ENCODE measurements at places on chromosomes 13 and 19.

- no peak for DNase-seq
Observed at GRCh38 chr13:61417086-61417570, 1.5 kb upstream of the PCDH20 start.

DNA sequence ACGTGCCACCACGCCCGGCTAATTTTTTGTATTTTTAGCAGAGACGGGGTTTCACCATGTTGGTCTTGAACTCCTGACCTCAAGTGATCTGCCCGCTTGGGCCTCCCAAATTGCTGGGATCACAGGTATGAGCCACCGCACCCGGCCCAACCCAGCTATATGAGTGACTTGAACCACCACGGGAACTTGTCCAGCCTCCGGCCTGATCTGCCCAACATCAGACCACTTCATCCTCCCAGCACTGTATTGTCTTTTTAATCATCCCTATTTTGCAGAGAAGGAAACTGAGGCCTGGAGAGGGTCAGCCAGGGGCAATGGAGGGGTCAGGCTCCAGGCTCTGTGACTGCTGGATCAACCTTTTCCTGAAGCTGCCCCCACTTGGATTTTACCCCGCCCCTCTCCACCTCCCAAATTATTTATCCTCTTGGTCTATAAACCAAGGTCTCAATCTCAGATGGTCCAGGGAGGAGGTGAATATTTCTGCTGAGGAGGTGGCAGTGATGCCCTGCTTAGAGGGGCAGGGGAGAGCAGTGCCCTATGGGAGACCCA lies 893 bp upstream of the PLIN3 start:
- no peak for DNase-seq

GRCh38 chr13:75123428-75123827 lies 358.5 kb downstream of the TBC1D4 start:
- DNase-seq, result no peak

DNA sequence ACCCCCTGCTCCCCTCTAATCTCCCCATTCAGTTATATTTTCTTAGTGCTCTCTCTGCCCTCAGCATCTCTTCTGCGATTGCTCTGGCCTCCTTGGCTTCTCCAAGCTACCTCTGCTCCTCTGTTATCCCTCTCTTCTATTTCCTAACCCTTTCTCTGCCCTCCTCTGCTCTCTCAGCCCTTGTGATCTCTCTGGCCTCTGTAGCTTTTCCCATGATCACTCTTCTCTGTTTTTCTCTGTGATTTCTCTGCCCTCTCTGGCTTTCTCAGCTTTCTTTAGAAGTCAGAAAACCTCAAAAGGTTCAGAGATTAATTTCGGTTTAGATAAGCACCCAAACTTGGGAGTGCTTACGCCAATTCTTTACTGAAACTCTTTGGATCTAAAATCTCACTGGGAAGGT lies 795.0 kb downstream of the DIAPH3 start:
- no peak for DNase-seq

GRCh38 chr13:84446972-84447639 lies 564.8 kb upstream of the SLITRK1 start:
- DNase-seq, result no peak

DNA sequence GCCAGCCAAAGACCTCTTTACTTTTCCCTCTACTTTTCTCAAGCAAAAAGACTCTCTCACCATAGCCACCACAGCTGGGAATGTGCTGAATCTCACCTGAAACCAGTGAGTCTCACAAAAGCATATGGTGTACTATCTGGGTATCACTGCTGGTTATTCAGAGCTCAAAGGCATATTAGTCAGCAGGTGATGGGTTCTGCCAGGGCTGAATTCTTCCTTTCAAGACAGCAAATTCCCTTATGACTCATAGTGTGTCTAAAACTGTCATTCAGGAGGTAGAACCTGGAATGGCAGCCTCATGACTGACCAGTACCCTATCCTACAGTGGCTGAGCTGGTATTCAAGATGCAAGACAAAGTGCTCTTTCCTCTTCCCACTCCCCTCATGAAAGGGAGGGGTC lies 2859.1 kb downstream of the PCDH9 start:
- no peak for DNase-seq

GRCh38 chr19:41334793-41335192 lies 18.9 kb downstream of the TGFB1 start:
- no peak for DNase-seq

DNA sequence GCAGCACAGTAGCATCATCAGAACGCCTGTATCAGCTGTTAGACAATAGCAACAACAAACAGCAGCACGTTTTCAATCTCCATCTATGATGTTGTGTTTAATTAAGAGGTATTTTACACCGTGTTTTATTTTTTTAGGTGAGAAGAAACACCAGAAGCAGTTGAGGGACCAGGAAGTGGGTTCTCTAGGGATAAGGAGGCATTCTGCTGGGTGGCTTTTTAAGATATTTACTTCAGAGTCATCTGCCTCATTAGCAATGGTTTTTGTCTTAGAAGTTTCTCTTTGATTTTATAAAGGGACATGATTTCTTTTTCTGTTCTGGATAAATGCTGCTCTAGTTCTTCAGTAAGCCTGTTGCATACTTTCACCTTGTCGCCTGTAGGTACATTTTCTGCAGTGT lies 8.2 kb downstream of the CKAP2 start:
- no peak for DNase-seq

DNA sequence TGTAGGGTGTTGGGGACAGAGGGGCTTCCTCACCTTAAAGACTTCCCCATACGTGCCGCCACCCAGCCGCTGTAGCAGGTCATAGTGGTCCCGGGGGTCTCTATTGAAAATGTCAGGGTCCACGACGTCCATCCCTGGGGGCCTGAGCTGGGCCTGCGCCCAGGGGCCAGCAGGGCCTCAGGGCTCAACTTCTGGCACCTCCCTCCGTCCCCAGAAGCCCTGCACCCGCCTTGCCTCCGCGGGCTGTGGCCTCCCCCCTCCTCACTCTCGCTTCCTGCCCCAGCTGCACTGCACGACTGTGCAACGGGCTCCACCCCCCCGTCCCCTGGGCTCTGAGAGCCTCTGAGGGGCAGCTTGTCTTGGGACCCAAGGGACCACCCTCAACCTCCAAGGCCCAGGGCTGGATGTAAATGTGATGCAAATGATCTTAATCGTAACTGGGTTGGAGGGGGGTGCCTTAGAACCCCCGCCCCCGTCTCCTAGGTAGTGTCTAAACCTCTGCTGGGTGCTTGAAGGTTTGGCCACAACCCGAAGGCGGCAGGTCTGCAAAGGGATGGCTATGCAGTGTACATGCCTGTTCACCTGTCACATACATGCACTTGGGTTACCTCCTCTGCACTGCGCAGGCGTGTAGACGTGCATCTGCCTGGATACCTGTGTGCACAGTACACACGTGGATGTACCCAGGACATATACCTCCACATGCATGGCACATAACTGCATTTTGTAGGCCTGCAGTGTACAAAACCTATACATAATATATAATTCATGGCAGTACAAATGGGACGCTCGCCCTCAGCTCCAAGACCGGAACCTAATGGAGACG lies at the start of gene MAP4K1:
TSS of gene MAP4K1 (minus strand) at position 190 of the 826 bp plus-strand sequence. CDS start at position 132, 58 bp downstream.
- peak; percentile 66 for DNase-seq

DNA sequence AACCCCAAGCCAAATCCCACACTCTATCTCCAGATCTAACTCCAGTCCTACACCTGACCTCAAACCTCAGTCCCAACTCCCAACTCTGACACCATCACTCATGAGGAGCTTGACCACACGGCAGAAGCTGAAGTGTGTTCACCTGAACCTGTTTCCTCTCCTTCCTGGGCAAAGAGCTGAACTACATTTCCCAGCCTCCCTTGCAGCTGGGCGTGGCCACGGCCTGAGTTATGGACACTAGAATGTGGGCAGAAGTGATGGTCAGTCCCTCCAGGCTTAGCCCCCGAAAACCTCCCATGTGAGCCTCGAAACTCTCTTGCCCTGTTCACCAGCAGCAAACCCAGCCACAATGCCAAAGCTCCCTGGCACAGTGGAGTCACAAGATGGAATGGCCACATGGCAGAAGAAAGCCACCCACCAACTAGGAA lies 19.5 kb upstream of the MEIS3 start:
- no peak for DNase-seq

DNA sequence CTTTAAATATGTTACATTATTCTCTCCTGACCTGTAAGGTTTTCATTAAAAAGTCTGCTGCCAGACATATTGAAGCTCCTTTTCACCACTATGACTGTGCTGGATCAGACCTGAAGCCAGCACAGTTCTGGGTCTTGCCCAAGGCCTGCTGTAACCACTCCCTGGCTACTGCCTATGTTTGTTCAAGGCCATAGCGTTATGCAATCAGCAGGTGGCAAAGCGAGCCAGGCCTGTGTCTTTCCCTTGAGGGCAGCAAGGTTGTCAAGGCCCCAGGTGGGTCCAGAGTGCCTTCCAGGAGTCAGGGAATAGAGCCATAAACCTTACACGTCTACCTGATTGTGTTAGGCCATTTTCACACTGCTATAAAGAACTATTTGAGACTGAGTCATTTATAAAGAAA lies 496.8 kb upstream of the PCDH9 start:
- DNase-seq, result no peak

- DNase-seq, result no peak
Observed at GRCh38 chr19:9014803-9015202, 4.6 kb upstream of the MUC16 start.

GRCh38 chr13:18921063-18921462 lies 260.6 kb downstream of the TUBA3C start:
- DNase-seq, result no peak

GRCh38 chr19:50551715-50552187 lies 16.5 kb downstream of the LRRC4B start:
- DNase-seq, result no peak

GRCh38 chr19:30682146-30682998 lies 310.2 kb downstream of the ZNF536 start:
- no peak for DNase-seq

- no peak for DNase-seq
Observed at GRCh38 chr19:51710163-51710562, 13.6 kb downstream of the HAS1 start.

DNA sequence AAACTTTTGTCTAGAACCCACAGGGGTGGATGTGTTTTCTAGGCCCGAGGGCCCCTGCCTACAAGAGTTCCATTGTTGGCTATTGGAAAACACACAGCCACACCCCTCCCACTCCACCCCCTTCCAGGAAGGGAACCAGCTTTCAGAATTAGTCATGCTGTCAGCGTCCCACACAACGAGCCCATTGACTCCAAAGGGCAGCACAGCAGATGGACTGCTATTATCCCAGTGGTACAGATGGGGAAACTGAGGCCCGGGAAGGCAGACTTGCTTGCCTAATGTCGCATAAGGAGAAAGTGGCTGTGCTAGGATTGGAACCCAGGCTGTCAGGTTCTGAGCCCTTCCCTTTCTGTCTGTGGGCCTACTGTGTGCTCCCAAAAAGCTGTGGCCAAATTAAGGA lies 8.1 kb upstream of the FXYD3 start:
- DNase-seq, result no peak

DNA sequence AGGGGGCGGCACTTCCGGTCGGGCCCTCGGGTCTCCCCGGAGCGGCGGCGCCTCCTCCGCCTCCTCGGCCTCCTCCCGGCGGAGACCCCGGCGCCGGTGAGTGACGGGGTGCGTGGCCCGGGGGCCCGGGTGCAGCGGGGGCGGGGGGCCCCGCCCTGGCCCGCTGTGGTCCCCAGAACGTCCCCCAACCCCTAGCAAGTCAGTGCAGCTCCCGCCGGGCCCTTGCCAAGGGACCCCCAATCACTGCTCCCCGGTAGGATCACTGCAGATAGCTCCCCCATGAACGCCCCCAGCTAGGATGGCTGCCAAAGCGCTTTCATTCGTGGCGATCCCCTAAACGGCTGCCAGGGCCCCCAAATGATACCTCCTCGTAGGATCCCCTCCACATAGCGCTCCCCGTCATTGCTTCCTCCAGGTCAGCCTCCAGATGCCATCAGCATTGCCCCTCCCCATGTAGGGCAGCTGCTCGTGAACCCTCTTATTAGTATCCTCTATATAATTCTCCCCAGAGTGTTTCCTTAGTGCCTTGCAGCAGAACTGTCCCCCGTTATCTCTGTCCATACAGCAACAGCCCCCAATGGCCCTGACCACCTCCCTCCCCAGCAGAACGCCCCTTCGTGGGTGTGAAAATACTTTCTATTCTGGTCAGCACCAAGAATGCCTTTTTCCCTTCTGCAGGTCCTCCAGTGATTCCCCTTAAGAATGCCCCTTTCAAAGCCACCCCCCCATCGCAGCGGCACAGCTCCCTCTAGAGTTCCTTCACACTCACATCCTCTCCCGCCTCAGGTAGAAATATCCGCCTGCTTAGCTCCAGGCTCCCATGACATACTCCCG lies at the start of gene ZNF865:
TSS of gene ZNF865 (plus strand) at position 11 of the 834 bp plus-strand sequence. CDS start 7,972 bp downstream, outside the sequence.
- DNase-seq, result peak; percentile 72

GRCh38 chr19:29927944-29928625 lies 14.0 kb upstream of the URI1 start:
- DNase-seq, result no peak

DNA sequence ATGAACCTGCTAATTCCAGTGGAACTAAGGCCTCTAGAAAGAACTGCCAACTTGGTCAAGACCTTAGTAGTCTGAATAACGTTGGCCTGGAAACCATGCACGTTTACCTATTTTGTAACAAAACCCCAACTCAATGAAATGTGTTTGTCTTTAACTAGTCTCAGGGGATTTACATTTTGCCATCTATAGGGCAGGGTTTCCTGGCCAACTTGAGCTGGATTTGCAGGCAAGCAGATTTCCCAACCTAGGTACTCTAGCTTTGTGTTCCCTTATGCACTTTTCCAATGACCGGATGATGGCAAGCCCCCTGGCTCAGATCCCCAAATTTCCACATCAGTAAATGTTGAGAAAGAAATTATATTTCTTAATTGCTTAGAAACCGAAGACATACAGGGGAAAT lies 114.5 kb downstream of the IRS2 start:
- no peak for DNase-seq

DNA sequence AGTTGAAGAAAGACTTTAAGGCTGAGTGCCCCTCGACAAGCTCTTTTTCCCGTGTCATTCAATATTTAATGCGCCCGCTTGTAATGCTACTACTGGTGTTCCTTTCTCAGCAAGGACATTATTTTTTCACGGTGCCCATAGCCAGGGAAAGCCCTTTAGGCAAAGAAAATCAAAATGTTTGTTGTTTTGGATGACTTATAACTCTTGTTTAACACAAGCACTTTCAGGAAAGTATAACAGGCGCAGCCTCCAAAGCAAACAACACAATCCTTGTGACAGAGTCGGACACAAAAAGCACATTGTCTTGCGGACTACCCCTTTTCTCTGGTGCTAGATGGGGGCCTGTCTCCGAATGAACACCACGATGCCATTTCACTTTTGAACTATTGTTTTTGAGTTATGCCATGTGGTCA lies 12.4 kb downstream of the ZIC5 start:
- DNase-seq, result no peak

DNA sequence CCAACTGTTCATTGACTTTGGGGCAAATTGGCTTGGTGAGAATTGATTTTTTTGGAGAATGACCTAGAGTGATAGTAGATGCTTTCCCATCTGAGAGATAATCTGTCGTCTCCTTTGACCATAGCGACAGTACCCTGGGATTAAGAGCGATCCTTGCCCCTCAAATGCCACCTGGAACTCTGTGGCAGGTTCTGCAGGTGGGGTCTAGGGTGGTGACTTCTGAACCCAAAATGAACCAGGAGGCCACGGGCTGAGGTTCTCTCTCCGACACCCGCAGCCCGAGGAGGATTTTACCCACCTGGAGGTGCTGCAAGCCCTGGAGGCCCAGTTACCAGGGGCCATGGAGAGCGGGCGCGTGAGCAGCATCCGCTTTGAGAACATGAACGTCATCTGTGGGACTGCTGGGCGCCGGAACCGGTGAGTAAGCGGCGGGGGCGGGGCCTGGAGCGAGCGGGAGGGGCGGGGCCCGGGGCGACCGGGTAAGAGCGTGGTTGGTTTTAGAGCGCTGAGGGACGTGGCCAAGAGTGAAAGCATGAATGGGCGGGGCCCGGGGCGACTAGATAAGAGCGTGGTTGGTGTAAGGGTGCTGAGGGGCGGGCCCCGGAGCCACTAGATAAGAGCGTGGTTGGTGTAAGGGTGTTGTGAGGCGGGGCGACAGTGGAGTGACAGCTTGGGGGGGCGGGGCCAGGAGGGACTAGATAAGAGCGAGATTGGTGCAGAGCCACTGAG lies 8.6 kb downstream of the C19orf81 start:
- peak; percentile 80 for DNase-seq
